ENCODE measurements at places on chromosomes 1 and 21.
A peak's percentile ranks its signal among the peaks of the same experiment; 100 is the strongest.

DNA sequence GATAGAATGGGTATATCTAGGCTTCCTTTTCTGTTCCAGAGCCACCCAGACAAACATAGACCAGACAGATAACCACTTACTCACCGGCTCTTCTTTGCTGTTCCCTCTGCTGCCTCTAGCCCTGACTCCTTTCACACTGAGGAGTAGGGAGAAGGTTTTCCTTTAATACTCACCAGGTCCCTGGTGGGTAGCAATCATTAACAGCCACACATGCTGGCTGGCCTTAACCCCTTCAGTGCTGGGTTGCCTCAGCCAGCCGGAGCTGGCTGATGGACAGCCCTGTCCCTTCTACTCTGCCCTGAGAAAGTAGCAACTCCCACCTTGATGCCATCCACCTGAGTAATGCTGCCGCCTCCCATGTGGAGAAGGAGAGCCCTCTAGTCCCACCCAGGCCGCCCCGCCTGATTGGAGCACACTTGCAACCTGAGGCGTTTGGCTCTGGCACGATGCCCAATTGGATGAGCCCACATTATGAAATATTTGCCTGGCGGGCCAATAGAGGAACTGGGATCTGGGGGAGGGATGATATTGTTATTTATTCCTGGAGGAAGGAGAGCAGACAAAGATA is 71.6 kb downstream of the PLEKHA6 start:
- peak; percentile 96 for DNase-seq

- DNase-seq: peak; percentile 23
Measured at GRCh38 chr1:198530953-198531352, 9.5 kb downstream of the ATP6V1G3 start.

- DNase-seq: no peak
Measured at GRCh38 chr1:115086176-115086830, 3.0 kb downstream of the TSPAN2 start.

- DNase-seq: no peak
Measured at GRCh38 chr1:28601696-28602095, 9.6 kb downstream of the RAB42 start.

- no peak for DNase-seq
Measured at GRCh38 chr1:35454616-35455015, 102.6 kb downstream of the KIAA0319L start.

- DNase-seq: peak; percentile 82
Measured at GRCh38 chr1:116710420-116711262, 43.1 kb upstream of the IGSF3 start.

DNA sequence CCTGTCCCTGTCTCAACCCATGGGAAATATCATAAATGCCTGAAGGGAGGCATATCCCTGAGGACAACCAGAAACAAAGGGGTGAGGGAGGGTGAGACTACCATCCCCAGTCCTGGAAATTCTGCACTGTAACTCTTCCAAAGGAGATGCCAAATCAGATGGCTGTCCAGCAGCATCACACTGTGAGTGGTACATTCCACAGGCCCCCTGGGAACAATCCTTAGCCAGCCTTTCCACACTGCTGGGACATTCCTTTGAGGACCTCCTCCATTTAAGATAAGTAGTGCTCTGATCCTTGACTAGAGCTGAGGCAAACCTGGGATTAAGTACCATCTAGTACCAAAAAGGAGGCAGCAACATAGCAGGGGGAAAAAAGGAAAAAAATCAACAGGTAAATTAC is 10.7 kb downstream of the IVL start:
- DNase-seq: no peak

- no peak for DNase-seq
Measured at GRCh38 chr21:34942911-34943310, 106.2 kb downstream of the RUNX1 start.

- DNase-seq: no peak
Measured at GRCh38 chr1:23389837-23390321, 20.2 kb upstream of the ZNF436 start.

DNA sequence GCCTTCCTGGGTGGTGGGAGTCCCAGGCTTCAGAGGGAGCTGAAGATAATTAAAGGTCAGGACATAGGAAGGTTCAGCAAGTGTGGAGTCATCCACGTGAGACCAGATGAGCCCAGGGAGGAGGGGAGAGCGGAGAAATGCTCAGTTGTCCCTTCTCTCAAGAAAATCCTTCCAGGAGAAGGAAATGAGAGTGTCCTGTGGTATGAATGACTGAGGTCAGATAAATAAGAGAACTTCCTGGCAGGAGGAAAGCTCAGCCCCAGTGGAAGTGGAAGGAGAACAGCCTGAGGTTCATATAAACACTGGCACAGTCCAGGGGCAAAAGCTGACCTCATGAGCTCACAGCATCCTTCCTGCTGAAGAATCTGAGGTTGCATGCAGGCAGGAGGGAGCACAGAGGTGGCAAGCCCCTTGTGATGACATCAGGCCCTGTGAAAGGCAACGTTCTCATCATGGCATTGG is 97.6 kb downstream of the NAV1 start:
- no peak for DNase-seq

DNA sequence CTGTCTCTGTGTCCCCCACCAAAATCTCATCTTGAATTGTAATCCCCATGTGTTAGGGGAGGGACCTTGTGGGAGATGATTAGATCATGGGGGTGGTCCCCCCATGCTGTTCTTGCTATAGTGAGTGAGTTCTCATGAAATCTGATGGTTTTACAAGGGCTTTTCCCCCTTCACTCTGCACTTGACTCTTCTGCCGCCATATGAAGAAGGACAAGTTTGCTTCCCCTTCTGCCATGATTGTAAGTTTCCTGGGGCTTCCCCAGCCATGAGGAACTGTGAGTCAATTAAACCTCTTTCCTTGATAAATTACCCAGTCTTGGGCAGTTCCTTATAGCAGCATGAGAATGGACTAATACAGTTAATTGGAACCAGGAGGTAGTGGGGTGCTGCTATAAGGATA is 137.1 kb upstream of the RAB4A start:
- no peak for DNase-seq

GRCh38 chr1:67552336-67552759 is 122.1 kb upstream of the SERBP1 start:
- no peak for DNase-seq

GRCh38 chr1:60762911-60763310 is 319.4 kb upstream of the NFIA start:
- DNase-seq: no peak

GRCh38 chr1:155077346-155077745 is 1.3 kb upstream of the EFNA3 start:
- DNase-seq: no peak

DNA sequence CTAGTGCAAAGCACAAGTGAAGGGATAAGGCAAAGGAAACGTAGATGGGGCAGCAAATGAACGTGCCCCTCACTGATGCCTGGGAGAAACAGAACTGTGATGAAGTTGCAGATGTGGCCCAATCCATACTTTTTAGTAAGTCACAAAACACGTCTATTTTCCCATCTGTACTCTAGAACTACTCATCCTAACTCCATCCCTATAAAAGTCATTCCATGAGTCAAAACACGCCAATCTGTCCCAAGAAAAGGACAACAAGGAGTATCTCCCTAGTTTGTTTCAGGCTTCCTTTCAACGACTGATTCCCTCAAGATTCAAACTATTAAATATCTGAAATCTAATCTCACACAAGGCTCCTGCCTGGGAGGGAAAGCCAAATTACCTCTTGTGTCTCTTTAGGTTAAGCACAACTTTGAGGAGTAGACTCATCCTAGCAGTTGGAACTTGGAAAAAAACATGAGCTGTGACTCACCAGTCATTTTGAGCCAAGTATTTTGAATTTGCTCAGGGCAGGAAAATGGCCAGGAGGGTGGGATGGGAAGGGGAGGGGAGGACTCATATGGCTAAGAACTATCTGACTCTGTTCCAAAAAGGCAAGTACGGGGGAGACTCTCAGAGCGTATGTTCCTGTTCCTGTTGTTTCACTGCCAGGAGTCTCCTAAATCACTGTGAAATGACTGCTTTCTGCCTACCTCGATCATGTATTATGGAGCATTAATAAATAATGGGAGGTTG is 214.5 kb upstream of the CAMK1G start:
- DNase-seq: no peak

GRCh38 chr1:223411309-223411708 is 18.1 kb downstream of the CCDC185 start:
- no peak for DNase-seq

DNA sequence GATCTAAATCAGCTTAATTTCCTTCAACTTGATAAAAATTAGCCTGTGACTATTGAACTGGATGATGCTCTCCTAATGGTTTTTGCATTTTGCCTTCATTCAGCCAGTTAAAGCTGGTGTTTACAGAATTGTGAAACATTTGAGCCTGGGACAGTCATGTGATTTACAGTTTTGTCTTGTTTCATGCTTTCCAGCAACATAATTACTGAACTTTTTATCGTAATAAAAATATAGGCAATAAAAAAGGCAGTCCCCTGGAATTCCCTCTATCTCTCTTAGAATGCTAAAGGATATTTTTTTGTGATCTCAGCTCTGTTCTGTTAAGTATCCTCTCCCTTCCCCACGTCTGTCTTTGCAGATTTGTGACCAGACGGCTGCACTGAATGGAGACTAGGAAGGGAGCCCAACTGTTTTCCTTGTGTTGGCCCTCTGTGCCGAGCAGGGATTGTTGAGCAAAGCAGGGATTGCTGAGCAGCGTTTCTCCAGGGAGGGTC is 70.3 kb upstream of the RGL1 start:
- DNase-seq: no peak

DNA sequence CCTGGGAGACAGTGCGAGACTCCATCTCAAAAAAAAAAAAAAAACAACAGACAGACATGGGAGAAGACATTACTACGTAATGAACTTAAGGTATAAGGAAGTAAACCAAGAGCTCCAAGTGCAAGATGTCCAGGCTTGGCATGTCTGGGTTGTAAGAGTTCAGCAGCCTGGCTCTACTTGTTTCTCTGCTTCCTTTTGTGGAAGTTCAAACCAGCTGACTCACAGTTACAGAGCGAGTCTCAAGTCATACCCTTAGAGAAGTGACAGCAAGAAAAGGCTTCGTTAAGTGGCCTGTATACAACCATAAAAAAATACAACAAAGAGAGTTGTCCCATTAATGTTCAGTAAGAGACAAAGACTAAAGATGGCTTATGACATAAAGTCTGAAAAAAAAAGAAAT is 1.3 kb downstream of the RIT1 start:
- DNase-seq: no peak

- DNase-seq: no peak
Measured at GRCh38 chr1:233695901-233696300, 82.0 kb downstream of the KCNK1 start.

DNA sequence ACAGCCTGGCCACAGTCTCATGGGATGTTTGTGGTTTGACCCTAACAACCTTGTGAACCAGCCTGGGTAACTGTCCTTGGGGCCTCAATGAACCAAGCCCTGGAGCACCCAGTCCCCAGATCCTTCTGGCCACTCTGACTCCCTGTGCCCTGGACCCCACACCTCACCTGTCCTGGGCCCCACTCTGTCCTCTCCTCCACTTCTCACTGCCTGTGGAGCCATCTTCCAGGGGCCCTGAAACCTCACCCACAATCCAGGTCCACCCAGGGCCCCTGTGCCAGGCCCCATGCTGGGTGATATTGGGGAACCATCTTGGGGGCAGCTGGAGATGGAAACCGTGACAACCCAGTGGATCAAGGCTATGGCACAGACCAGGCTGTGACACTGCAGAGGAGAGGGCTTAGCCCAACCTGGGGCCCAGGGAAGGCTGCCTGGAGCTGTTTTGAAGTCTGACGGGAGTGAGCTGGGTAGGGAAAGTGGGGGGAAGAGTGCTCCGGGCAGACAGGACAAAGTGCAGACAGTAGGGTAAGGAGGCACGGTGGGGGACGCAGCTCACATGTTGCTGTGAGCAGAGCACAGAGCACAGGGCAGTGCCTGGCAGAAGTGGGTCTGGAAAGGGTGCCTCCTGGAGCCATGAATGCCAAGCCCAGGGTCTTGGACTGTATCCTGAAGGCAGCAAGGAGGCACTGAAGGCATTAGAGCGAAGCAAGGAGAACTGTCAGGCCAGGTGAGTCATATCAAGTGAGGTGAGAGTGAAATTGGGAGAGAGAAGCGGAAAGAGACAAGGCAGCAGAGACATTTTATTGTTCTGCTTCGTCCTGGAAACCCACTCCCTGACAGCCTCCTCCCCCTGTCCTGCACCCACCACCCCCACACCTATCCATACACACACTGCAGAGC is 12.1 kb upstream of the LRP8 start:
- no peak for DNase-seq

DNA sequence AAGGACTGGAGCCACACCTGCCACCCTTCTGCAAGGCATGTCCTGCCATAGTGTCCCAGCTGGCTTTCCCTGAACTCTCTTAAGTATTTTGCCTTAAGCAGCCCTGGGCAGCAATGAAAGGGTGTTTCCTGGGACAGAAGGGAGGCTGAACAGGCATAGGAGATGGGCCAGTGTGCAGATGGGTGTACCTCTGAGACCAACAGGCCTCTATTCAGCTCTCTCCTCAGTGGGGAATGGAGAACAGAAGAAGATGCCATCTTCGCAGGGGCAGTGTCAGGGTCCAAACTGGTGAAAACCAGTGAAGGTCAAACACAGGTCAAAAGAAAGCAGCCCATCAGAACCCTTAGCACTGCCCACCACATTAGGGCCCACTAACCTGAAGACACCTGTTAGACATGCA is 53.2 kb downstream of the FAM78B start:
- no peak for DNase-seq

DNA sequence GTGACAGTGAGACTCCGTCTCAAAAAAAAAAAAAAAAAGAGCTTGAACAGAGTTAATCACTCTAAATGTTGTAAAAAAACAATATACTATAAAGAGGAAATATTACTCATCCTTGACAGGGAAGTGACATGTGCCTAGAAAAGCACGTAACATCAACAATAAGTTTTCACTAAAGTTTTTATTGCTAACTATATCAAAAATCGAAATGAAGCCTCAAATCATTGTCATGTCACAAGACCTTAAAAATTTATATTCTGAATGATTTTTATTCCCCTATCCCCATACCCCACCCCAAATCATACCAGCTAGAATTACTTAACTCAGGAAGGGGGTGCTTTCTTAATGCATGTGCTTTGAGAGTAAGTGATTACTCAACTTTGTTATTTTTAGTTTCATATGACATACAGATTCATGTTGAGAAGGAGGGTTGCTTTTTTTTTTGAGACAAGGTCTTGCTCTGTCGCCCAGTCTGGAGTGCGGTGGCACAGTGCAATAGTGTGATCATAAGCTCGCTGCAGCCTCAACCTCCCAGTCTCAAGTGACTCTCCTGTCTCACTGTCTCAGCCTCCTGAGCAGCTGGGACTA is 53.6 kb upstream of the MUTYH start:
- DNase-seq: no peak

GRCh38 chr1:30257742-30258380 is 465.5 kb downstream of the MATN1 start:
- no peak for DNase-seq

DNA sequence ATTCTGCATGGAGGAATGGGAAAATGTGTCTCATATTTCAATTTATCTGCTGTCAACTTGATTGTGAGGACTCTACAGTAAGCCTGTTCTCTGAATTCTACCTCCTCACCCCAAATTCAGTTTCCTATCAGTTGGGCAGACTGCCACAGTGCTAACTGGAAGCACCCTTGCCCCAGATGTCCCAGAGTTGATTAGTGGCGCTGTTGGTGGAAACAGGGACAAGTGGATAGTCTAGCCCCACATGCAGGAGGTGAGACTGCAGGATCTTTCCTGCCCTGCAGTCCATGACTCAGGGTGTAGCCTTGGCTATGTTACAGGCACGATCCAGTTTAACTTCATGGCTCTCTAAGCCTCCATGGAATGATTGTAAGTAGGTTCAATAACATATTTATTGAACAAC is 22.1 kb downstream of the ADAM30 start:
- DNase-seq: no peak

- no peak for DNase-seq
Measured at GRCh38 chr1:46030876-46031660, 101.4 kb downstream of the PIK3R3 start.
